Brain microvascular endothelial cell (primary cell): ENCODE measurements at places on chromosomes 12 and 14.
A peak's percentile ranks its signal among the peaks of the same experiment; 100 is the strongest.

GRCh38 chr12:112686373-112686772 is 105.2 kb upstream of the RPH3A start:
- peak; percentile 8 for DNase-seq

DNA sequence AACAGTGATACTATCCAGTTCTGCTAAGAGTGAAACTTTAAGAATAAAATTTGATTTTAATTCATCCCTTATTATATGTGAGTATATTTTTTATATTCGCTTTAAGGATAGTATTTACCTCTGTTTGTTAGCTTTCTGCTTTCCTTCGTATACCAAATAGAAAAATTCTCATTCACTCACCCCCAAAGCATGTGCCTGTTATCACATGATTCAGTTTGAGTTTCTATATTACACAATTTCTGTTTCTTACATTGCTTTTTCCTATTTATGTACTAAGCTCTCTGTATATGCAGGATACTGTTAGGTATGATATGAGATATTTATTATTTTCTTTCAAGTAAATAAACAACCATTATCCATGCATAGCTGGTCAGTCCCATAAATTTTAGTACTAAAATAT is 275.2 kb downstream of the FBXL14 start:
- no peak for DNase-seq

DNA sequence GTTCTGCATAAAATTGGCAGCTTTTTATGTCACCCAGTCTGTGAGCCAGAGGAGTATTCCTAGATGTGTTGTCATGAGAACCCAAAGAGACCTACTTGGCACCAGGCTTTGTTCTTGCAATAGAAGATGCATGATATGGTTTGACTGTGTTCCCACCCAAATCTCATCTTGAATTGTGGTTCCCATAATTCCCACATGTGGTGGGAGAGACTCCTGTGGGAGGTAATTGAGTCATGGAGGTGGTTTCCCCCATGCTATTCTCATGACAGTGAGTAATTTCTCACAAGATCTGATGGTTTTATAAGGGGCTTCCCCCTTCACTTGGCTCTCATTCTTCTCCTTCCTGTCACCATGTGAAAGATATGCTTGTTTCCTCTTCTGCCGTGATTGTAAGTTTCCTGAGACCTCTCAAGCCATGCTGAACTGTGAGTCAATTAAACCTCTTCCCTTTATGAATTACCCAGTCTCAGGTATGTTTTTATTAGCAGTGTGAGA is 572.0 kb upstream of the ATP2B1 start:
- peak; percentile 78 for DNase-seq

DNA sequence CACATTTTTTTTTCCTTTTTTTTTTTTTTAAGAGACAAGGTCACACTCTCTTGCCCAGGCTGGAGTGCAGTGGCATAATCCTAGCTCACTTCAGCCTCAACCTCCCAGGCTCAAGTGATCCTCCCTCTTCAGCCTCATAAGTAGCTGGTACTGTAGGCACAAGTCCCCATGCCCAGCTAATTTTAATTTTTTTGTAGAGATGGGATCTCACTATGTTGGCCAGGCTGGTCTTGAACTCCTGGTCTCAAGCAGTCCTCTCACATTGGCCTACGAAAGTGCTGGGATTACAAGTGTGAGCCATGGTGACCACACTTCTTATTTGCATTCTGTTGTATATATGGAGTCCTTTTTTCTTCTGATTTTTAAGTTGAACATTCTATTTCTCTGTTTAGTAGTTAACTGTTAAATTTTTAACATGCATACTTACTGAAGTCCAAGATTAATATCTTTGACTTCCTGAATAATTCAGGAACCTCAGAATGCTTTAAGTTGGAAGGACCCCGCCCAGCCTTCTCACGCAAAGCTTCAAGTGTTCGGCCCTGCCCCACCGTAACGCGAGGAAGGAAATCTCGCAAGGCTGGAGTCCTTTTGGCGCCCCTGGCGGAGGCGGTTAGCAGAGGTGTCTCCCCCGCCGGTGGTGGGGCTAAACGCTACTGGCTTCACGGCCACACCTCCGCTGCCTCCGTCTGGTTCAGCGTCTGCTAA is 21.6 kb downstream of the SPATS2 start:
- no peak for DNase-seq

DNA sequence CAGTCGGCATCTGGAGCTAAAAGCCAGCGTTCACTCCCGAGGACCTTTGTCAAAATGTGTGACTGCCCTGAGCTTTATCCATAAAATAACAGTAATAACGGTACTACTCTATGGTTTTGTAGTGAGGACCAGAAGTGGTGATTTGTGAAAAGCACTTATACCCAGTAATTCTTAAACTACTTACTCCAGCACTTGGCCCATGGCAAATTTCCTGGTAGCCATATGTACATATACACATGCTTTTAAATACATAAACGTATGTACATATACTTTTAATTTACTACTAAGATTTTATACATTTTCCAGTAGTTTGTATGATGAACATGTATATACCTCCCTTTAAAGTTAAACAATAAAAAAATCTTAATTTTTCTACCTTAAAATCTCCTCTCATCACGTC is 163.8 kb upstream of the TMEM132C start:
- no peak for DNase-seq

DNA sequence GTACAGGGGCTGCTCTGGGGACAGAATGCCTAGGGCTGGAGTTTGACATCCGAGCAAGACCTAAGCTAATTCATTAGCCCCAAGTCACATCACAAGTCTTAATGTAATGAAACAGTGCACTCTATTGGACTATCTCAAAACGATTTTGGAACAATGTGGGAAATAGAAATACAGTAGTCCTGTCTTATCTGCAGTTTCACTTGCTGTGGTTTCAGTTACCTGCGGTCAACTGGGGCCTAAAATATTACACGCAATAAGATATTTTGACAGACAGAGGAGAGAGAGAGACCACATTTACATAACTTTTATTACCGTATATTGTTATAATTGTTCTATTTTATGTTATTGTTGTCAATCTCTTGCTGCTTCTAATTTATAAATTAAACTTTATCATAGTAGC is 21.1 kb downstream of the MOAP1 start:
- DNase-seq: no peak

DNA sequence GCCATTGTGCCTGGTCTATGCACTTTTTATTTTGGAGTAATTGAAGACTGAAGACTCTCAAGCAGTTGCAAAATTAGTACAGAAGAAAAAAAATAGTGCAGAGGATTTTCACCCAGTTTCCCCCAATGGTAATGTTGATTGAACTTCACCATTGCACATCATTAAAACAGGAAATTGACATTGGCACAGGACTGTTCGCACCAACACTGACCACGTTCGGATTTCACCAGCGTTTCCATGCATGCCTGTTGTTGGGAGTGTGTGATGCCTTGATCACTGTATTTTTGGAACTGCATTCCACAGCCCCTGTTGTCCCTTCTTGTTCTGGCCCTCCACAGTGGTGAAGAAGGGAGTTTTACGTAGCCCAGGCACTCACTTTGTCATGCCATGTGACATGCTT is 67.1 kb downstream of the FOXN4 start:
- no peak for DNase-seq

DNA sequence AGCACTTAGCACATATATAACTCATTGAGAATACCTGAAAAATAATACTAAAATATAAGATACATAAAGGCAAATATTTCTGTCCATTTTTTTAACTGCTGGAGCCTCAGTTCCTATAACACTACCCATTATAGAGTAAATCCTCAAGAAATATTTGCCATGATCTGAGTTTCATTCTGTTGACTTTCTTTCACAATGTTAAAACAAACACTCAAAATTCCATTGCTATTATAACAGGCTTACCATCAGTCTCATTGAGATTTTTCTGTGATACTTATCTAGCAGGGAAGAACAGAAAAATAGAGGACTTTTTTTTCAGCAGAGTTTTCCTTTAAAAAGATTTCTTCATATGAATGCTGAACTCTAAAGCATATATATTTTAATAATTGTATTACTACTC is 24.5 kb downstream of the LMO3 start:
- DNase-seq: no peak
